ENCODE measurements at places on chromosomes 2 and 18.

GRCh38 chr2:70842401-70842800 lies 6.8 kb upstream of the CD207 start:
- no peak for DNase-seq

- DNase-seq: peak; percentile 29
These were observed at the start of gene LIPG for GRCh38 chr18:49561289-49562193. Gene LIPG (plus strand): TSS chr18:49562057. CDS start chr18:49562309, 252 bp downstream.

DNA sequence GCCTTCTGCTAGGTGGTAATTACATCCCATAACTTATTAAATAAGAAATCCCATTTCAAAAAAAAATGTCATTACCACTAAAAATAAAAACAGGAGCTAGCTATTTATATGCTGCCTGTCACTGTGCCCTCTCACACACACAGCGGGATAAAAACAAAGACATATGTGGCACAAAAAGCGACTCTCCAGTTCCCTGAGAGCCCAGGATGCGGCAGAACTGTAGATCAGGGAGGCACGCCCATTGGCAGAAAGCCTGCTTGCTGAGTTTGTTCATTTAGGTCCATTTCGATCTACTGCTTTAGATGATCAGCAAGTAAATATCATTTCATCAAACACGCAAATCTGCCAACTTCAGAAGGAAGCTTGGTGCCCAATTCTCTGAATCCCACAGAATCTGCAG lies 124.4 kb downstream of the TMEM163 start:
- DNase-seq: no peak

DNA sequence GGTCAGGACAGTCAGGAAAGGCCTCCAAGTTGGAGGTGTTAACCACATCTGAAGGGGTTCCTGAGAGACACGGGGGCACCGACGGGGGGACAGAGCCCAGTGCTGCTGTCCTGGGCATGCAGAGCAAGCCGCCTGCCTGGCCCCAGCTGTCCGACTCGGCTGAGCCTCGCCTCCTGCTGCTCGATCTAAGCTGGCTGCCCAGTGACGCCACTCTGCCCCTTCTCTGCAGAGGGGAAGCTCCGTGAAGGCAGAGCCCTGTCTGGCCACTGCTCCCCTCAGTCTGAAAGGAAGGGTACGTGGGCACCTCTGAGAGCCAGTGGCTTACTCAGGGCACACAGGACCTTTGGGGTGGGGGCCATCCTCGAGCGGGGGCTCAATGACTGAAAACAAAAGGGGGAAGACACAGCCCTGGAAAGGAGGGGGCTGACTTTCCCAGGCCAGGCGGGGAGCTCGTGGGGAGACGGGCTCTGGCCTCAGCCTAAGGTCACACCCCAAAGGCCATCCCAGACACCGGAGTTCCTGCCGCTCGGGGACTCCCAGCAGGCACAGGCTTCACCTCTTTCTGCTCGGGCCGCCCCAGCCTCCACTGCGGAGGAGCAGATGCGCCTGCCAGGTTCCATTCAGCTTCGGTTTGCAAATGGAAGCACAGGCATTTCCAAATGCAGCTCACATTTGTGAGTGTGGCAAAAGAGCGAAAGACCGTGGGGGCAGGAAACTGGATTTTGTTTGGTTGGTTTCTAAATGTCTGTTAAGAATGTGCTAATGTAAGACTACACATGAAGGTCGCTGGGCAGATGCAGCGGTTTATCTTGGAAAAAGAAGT lies 136.9 kb downstream of the HDAC4 start:
- DNase-seq: no peak

- no peak for DNase-seq
These were observed 24.0 kb downstream of the SULT1C4 start for GRCh38 chr2:108401800-108402199.

GRCh38 chr2:73850009-73850408 lies 21.2 kb downstream of the STAMBP start:
- DNase-seq: no peak

GRCh38 chr18:76188097-76188496 lies 306.9 kb downstream of the ZNF516 start:
- no peak for DNase-seq

DNA sequence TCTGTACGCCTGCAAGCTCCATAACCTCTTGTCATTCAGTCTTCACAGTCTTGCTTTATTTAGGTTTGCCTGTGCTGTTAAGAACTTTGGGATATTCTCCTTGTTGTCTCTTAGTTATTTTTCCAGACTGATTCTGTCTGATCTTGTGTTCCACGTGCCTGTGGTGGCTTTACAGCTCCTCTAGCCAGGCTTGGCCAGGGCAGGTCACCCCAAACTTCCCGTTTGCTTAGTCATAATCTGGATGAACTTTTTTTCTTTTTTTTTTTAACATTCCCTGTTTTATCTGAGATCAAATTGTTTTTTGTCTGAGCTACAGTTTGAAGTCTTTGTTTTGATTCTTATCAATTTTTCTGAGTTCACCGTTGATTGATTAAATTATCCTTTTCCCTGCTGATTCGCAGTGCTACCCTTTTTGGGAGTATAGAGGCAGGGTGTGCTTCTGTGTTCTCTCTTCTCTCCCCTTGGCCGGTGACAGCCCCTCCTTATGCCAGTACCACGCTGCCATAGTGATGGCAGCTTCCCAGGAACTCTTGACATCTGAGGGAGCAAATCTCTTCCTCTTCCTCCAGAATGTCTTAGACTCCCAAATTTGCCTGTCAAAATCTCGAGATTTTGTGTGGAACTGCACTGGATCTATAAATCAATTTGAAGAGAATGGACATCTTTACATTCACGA lies 2.5 kb downstream of the SP100 start:
- no peak for DNase-seq

- DNase-seq: no peak
These were observed 52.2 kb upstream of the PTPRM start for GRCh38 chr18:7514796-7515440.

DNA sequence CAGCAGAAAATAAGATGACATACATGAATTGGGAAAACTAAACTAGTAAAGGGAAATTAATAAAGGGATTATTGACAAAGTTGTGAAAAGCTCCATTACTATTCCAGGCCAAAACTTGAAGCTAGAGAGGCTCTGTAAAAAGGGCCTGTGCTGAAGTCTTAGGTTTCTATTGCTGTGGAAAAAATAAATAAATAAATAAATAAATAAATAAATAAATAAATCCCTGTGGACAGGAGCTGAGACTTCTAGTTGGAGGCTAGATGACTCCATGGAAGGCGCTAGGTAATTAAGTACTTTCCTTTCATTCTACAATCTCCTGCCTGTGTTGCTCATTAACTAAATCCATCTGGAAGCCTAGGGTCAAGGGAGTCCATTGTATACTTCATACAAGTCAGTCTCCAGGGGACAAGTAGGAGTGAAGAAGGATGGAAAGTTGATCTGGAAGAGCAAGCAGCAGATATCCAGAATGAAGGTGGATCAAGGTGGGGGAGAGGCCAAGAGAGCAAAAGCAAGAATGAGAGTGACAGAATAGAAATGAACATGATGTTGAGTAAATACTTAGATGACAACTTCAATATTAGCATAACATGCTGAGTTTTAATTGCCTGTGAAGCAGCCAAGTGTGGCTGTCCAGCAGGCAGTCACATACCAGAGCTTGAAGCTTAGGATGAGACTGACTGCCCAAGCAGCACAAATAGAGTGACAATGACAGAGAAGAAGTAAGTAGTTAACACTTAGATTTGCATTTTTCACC lies 26.2 kb upstream of the CCNT2 start:
- DNase-seq: no peak

GRCh38 chr18:49926106-49926745 lies 112.9 kb upstream of the ACAA2 start:
- DNase-seq: no peak

GRCh38 chr2:179349670-179350303 lies 85.2 kb upstream of the SESTD1 start:
- no peak for DNase-seq

DNA sequence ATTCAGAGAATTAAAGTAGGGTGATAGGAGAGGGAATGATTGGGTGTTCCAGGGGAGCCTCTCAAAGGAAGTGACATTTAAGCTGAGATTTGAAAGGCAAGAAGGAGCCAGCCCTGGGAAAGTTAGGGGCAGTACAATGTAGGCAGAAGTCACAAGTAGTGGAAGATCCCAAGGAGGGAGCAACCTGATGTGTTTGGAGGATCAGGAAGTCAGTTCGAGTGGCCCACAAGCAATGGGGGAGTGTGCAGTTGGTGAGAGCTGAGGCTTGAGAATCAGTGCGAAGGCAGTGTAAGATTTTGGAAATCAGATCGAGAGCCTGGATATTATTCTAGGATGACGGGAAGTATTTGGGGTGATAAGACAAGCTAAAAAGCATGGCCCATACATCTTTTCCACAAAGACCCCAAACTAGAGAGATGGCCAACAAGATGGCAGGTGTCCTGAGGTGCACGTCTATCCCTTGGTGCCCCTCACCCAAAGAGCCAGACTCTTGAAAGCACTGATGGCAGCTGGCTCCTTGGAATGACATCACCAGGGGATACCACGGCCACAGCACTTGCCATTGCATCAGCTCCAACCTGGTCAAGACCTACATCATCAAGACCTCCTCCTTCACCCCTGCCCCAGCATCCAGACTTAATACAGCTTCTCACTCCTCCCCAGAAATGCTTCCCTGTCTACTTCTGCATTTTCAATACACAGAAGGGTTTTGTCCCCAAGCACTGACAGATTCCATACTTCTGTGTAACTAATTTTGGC lies 127.3 kb downstream of the BCL2 start:
- no peak for DNase-seq

DNA sequence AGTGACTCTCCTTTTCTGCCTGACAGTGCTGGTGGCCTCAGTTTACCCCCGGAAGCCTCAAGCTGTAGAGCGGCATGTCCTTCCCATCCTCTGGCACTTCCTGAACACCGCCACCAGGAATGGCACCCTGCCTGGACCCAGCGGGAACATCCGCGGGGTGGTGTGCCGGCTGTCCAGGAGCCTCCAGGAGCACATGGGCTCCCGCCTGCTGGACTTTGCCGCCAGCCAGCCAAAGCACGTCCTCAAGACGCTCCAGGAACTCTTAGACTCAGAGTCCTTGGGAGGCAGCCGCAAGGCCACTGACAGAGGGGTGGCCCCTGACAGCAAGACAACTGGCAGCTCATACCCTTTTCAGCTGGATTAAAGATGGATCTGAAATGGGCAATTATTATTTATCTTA lies 22.6 kb downstream of the PCARE start:
- no peak for DNase-seq

GRCh38 chr18:79825913-79826312 lies 28.2 kb downstream of the KCNG2 start:
- no peak for DNase-seq

GRCh38 chr18:43367895-43368294 lies 90.6 kb upstream of the SYT4 start:
- DNase-seq: no peak

- no peak for DNase-seq
These were observed 77.5 kb upstream of the TCF4 start for GRCh38 chr18:55665506-55665905.

DNA sequence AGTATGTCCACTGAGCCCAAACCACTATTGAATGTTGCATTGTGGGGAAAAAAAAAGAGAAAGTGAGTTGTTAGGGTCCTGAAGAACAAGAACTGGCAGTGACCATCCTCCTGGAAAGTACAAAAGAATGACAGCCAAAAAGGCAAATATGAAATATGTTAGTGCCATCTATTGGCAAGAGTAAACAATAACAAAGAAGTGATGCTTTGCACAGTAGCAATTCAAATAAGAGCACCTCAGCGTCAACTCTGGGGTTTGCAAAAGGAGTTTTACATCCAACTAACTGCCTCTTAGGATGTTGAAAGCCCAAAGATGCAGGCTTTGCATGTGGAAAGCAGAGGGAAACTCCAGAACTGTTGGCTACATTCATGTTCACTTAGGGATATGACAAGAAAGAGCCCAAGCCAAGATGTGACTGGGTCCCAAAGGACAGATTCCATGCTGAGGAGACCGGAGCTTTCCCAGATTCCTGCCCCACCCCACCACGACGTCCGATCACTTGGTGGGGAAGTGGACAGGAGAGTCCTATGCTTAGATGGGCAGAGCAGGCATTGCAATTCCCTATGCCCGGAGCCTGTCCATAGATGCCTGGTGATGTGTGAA lies 15.6 kb downstream of the TRABD2A start:
- peak; percentile 69 for DNase-seq

DNA sequence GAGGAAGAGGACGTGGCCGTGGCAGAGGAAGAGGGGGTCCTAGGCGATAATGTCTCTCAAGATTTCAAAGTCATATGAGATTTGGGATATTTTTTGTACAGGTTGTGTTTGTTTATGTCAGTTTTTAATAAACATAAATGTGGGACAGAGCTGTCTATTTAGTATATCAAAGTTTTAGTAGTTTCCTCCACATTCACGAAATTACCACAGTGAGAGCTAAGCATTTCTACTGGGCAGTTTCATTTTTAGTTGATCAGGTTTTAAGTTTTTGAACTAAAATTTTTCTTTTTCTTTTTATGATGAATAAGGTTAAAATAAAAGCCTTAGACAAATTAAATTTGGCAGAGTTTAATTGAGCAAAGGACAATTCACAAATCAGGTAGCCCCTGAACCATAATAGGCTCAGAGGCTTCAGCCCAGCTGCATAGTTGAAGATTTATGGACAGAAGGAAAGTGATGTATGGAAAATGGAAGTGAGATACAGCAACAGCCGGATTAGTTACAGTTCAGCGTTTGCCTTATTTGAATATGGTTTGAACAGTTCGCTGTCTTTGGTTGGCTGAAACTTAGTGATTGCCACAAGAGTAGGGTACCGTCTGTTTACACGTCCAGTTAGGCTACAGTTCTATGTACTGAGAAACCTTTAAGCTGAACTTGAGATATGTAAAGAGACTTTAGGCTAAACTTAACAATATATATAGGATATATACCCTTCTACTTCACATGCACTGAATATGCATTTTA lies 17.1 kb downstream of the SNRPD1 start:
- DNase-seq: no peak

GRCh38 chr2:230893338-230893737 lies 28.6 kb downstream of the ITM2C start:
- no peak for DNase-seq

- DNase-seq: no peak
These were observed 66.1 kb upstream of the ATP8B1 start for GRCh38 chr18:57869221-57869620.

DNA sequence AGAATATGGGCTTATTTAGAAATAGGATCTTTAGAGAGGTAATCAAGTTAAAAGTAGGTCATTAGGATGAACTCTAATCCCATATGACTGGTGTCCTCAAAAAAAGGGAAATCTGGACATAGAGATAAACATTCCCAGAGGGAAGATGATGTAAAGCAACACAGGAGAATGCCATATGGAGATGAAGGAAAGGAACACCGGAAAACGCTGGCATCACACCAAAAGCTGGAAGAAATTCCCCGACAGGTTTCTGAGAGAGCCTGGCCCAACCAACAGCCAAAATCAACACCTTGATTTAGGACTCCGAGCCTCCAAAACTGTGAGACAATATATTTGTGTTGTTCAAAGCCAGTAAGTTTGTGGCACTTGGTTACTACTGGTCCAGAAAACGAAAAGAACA lies 296.7 kb downstream of the DSEL start:
- DNase-seq: no peak

- no peak for DNase-seq
These were observed 308.4 kb upstream of the GCFC2 start for GRCh38 chr2:76019128-76019527.

GRCh38 chr2:1026141-1026540 lies 75.5 kb downstream of the SNTG2 start:
- DNase-seq: no peak

All from CD4-positive, alpha-beta T cell treated with Interleukin-2 at 100 ng/mL for 4 hours (primary cell).